ENCODE measurements at places on chromosomes 7 and 10. TPM values are rescaled to one million over a fixed set of nuclear protein-coding genes. Genes with fewer than 3 reads are reported as not detected.

Gene MAGI2
- 5.1 TPM for total RNA-seq

Gene RAPGEF5
- total RNA-seq: 1.7 TPM

Gene ITPRID1
- total RNA-seq: not detected

Gene ZNF503
- total RNA-seq: 1.6 TPM

Gene GRM8
- total RNA-seq: not detected

Gene TRPV6
- total RNA-seq: not detected

Gene CYP2C18
- total RNA-seq: not detected

Gene PRF1
- not detected for total RNA-seq

Gene RET
- not detected for total RNA-seq

Gene PRPS1L1
- total RNA-seq: not detected

Gene LRRD1
- total RNA-seq: under 0.01 TPM

Gene CYP26A1
- total RNA-seq: 0.08 TPM

Gene GRM3
- total RNA-seq: not detected

Gene CYP26C1
- 0.23 TPM for total RNA-seq

Gene OR13A1
- not detected for total RNA-seq

Gene KIAA1217
- total RNA-seq: 1.2 TPM
